Hematopoietic multipotent progenitor cell treated with erythropoietin and hydrocortisone succinate and interleukin-3 and kit ligand, for 4 days (in vitro differentiated cells): ENCODE measurements at places on chromosomes 3 and 15.
A peak's percentile ranks its signal among the peaks of the same experiment; 100 is the strongest.

DNA sequence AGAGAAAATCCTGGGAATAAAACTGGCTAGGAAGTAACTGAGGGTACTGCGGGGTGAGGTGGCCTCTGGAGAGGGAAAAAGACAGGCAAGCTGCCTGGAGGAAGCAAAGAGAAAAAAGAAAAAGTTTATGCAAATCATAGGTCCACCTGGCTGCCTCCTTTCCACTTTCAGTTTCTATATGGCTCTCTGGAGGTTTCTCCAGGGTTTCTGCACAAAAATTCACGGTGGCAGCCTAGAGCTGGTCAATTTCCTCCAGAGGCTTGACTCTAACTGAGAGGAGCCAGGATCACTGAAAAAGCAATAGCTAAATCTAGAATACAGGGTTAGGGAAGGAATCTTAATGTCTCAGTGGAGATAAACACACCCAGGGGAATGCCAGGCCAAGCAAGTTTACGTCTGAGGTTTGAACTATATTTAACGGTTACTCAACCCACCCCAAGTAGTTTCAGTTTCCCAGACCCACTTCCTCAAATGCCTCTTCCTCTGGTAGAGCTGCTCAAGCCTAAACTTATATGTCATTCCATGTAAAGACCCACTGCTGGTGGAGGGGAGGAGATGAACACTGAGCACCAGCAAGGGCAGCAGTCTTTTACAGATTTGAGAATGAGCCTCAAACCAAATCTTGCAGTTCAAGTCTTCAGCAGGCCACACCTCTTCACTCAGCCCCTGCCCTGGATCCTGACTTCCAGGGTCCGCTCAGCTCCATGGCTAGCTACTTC lies 5.7 kb downstream of the LYSMD2 start:
- DNase-seq, result peak; percentile 87

GRCh38 chr3:71006810-71007785 lies 576.4 kb downstream of the FOXP1 start:
- DNase-seq, result peak; percentile 86

- DNase-seq, result no peak
Observed at GRCh38 chr3:156576051-156576450, 21.1 kb upstream of the SSR3 start.

GRCh38 chr3:179321668-179322285 lies 1.1 kb upstream of the ZNF639 start:
- DNase-seq, result peak; percentile 72

DNA sequence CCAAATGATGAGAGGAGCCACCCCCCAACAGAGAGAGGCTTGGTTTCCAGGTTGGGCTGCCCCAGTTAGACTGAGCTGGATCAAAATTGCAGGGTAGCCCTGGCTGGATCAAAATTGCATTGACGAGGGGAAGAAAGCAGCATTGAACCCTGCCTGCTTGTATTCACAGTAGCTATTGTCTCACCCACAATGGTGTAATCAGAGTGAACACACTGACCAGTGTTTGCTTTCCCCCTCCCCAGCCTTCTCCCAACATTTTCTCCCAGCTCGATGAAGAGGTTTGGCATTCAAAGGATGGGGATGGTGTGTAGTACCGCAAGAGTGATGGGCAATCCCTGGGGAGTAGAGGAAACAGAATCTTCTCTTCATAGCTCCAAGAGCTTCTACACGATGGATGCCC lies 223.8 kb downstream of the ADAMTS9 start:
- no peak for DNase-seq

DNA sequence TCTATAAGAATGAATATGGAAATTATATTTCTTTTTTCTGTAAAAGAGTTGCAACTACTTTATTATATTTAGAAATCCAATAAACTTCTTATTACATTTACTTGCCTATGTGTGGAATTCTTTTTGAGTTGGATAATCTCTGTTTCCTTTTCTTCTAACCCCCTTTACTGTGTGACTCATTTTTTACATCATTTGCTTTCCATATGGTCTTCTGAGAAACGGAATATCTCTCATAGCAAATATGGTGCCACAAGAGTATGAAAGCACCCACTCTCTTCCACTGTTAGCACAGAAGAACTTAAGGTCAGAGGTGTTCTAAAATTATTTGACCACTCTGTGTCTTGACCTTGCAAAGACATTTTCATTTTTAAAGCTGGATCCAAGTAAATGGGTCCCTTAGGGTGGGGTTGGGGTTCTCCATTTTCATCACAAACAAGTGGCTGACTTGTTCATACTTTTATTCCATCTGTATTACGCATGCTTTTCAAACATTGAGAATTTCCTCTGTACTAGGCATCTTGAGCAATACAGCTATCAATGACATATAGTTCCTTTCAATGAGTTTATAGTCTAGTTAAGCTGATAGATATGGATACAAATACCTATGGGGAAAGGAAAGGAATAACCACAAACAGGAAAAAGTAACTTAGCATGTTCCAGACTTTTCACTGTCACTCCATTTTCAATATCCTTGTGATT lies 281.1 kb upstream of the TPRG1 start:
- no peak for DNase-seq

- peak; percentile 23 for DNase-seq
Observed at GRCh38 chr15:62164014-62164395, 1.1 kb downstream of the C2CD4B start.

DNA sequence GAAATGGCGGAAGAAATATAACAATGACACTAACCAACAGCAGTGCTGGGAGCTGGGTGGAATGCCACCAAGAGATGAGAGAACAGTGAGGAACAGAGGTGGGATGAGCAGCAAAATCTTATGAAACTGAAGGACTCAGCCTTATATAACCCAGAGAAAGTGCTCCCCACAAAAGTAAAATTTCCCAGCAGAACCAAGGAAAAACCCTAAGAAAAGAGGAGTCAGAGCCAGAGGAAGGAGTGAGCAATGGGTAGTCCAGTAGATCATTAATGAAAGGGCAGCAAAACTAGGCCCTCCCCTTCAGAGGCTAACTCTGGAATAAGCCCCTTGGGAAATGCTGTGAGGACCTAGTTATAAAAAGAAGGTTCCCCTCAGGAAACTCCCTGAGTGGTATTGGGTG lies 24.7 kb upstream of the UBE2E1 start:
- no peak for DNase-seq
